Epithelial cell of prostate (primary cell): ENCODE measurements at places on chromosomes 2 and 18.

DNA sequence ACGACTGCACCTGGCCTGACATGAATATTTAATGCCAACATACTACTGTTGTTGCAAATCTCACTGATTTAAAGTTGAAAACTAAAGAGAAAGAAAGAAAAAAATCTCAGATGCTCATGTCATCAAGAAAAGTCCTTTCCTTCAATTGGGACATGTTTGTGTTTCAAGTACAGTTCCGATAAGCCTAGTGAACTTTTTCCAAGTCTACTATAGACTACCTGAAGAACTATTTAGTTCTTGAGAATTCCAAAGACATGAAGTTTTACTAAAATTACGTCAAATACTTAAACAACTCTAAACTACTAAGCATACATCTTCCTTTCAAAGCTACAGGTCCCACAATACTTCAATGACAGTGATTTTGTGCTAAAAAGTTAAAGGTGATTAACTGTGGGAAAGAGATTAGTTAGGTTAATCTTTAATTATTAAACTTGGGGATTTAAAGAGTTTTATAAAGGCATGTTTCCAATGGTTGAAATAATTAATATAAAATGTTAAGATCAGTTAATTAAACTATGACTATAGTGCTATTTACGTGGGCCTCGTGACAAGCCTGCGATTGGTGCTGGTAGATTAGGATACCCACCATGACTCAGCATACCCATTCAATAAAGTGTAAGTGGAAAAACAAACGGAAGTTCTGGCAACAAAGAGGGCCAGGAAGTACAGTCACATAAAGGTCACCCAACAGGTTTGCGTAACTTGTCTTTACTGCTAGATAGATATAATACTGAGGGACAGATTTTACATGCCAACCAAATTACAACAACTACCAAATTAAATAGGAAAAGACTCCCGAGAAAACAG, 55.5 kb downstream of the SEPTIN10 start:
- peak; percentile 75 for DNase-seq

DNA sequence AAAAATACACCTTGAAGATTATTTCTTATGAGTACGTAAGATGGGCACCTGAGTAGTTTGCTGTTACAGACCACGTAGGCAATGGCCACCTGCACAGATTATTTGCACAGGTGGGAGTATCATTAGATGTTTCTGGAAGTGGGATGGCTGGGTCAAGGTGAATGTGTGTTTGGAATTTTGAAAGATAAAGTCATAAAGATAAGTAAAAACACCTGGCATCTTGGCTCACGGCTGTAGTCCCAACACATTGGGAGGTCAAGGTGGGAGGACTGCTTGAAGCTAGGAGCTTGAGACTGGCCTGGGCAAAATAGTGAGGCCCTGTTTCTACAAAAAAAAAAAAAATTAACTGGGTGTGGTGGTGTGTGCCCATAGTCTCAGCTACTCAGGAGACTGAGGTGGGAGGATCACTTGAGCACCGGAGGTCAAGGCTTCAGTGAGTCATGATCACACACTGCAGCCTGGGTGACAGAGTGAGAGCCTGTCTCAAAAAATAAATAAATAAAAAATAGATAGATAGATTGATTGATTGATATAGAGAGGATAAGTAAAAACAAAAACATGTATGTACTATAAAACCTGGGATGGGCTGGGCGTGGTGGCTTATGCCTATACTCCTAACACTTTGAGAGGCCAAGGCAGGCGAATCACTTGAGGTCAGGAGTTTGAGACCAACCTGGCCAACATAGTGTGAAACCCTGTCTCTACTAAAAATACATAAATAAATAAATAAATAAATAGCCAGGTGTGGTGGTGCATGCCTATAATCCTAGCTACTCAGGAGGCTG, 30.4 kb downstream of the ODC1 start:
- DNase-seq = no peak

- no peak for DNase-seq
Measured at GRCh38 chr2:209830722-209831465, 59.3 kb downstream of the UNC80 start.

- DNase-seq = no peak
Measured at GRCh38 chr2:112923967-112924338, 13.0 kb downstream of the IL37 start.

- no peak for DNase-seq
Measured at GRCh38 chr2:23330214-23330613, 54.8 kb upstream of the KLHL29 start.

GRCh38 chr2:386406-387103, 98.7 kb upstream of the ALKAL2 start:
- no peak for DNase-seq

GRCh38 chr2:3498783-3499394, 20.4 kb downstream of the ADI1 start:
- no peak for DNase-seq

DNA sequence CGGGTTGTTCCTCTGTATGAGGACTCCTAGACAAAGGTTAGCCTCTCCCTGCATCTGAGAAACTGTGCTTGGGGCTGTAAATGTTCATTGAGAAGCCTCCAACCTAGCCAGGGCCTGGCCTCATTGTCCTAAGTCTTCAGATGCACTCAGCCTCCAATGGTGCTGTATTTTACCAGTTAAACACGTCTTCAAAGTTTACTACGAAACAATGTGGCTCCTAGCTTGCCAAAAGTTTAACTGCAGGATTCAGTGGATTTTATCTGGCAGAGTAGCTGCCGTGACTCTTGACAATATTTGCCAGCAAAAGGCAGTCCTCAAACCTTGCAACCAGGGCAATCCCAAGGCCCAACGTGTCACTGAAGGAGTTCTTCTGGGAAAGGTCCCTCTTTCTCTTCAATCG, 1.1 kb downstream of the PID1 start:
- no peak for DNase-seq

GRCh38 chr2:177327009-177327408, 62.5 kb upstream of the NFE2L2 start:
- DNase-seq = no peak

- no peak for DNase-seq
Measured at GRCh38 chr2:226031647-226032501, 632.4 kb downstream of the NYAP2 start.

- DNase-seq = no peak
Measured at GRCh38 chr18:77344786-77345500, 95.3 kb downstream of the GALR1 start.

DNA sequence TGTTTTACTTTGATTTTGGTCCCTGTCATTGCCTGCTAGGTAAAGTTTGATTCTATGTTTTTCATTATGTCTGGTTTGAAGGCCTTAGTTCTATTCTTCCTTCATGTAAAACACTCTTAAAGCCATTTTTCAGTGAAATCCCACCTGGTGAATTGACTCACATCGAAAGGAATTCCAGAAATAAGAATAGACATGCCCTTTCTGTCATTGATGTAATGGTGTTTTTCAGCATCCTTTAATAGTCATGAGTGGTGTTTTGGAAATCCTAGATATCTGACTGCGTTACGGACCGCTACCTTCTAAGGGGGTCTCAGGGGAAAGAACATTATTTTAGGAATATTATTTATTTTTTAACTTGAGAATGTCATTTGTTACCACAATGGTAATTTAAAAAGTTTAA, 104.5 kb upstream of the ZEB2 start:
- DNase-seq = no peak
